Breast epithelium (tissue), 4 donors: ENCODE measurements at places on chromosomes 16 and 17.

- no peak for DNase-seq
Measured at GRCh38 chr17:60888812-60889709, 211.4 kb downstream of the BCAS3 start.

DNA sequence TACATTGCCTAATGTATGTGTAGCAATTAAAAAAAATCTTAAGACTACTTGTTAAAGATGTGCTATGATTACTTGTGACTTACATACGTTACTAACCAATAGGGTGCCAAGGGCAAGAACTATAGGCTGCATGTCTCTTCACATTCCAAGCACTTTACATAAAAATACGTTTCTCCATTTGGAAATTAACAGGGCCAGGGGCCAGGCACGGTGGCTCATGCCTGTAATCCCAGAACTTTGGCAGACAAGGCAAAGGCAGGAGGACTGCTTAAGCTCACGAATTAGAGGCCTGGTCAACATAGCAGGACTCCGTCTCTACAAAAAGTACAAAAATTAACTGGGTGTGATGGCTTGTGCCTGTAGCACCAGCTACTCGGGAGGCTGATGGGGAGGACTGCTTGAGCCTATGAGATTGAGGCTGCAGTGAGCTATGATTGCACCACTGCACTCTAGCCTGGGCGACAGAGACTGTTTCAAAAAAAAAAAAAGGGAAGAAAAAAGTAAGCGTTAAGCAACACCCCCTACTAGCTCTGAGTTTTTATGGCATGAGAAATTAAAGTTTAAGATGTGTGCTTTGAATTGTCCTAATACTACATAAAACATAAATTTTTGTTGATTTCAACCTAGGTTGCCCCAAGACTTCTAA is 12.3 kb downstream of the PSMD12 start:
- no peak for DNase-seq

- no peak for DNase-seq
Measured at GRCh38 chr17:66331038-66331816, 28.8 kb downstream of the PRKCA start.

DNA sequence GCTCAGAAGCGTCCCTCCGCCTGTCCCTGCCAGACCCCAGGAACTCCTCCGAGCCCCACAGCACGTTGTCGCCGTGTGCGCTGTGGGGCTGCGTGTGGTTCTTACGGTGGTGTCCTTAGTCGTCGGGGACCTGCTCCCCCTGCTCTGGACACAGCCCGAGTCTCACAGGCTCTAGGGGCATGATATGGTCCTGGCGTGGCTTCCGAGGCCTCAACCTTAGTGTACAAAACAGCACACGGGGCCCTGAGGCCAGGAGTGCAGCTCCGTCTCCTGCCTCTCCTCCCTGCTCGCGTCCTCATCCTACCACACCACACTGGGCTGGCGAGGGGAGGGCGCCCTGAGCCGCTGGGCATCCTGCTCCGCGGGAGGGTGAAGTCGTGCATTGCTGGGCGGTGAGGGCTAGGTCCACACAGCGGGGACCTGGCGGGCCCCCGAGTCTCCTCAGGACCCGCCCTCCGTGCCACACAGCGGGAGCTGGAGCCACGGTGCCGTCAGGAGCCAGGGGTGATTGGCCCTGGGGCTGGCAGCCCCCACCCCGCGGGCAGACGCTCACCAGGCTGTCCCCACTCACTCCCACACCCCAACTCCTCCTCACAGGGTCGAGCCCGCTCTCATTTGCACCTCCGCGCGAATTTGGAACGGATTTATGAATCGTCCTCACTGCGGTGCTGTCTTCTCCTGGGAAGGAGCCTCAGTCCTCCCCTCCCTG is 1.2 kb upstream of the MAFG start:
- DNase-seq: no peak

GRCh38 chr16:67397036-67397801 is 3.9 kb upstream of the TPPP3 start:
- no peak for DNase-seq

GRCh38 chr17:73343739-73344454 is 32.1 kb upstream of the CDC42EP4 start:
- no peak for DNase-seq

GRCh38 chr16:67934306-67935100 is 2.1 kb downstream of the PSMB10 start:
- no peak for DNase-seq

DNA sequence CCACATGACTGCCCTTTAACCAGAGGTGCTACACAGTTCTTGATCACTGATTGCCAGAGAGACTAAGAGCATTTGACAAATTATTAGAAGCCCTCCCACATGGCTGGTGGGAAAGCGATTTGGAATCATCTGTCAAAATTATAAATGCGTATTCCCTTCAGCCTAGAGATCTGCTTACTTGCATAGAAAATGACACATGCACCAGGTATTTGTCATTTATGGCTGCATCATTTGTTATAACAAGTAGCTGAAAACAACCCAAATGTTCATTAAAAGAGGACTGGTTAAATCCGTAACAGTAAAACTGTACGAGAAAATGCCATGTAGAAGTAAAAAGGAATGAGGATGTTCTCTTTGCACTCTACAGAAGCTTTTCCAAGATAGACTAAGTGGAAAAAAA is 21.4 kb downstream of the BCO1 start:
- DNase-seq: no peak

DNA sequence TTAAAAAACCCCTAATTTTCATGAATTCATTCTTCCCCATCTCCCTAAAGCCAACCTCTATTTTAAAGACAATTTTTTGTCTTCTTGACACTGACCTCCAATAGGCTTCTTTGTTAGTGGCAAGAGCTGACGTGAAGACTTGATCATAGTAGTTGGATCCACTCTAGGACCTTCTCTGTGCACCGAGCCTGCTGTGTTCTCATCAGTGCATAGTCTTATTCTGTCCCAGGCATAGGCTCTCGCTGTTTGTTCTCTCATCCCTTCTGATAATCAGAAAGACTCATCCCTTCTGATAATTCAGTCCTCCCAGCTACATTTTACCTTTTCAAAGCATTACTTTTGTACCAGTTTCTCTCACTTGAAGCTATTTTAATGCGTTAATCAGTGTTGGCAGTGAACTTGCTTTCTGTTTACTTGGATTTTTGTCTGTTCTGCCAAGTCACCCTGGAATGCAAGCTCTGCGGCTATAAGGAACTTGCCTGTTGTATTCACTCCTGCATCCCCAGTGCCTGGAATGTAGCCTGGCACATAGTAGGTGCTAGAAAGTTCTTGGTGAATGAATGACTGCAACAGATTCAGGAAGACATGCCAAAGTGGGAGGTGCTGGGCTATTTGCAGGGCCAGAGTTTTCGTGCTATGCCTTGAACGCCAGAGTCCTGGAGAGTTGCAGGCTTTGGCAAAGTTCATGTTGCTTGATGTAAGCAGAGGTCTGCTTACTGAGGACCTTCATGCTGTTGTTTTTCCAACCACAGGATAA is 147.6 kb upstream of the MPHOSPH6 start:
- DNase-seq: no peak

DNA sequence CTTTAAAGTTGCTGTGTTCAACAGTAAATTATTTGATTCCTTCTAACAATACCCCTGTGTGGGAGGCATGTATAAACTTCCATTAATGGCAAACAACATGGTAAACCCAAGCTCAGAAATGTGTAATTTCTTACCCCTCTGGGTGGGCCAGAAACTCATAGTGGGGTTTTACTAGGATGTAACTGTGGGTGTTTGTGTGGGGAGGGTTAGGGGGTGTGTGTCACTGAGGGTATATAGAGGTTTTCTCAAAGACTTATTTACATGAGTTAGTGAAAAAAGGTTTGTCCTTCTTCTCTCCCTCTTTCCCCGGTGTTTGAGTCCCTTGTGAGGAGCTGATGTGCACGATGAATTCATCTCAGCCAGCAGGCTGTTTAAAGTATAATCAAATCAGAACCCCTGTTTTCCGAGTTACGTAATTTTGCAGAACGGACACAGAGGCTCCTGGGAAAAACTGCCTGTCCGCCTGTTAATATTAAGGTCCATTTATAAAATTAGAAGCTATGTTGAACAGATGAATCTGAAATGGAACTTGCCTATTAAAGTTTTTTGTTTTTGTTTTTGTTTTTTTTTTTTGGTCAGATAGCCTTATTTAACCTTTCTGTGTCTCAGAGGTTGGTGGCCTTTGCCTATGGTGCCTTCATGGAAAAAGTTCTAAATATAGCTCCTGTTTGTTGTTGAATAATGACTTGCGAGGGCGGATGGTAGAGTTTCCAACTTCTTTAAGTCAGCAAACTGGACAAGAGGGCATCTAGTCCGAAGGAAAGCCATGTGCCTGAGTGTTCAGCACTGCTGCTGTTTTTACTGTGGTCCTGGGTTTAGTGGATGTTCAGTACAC is 73.3 kb downstream of the MSI2 start:
- no peak for DNase-seq

- DNase-seq: no peak
Measured at GRCh38 chr17:80720610-80721577, 176.3 kb downstream of the RPTOR start.

DNA sequence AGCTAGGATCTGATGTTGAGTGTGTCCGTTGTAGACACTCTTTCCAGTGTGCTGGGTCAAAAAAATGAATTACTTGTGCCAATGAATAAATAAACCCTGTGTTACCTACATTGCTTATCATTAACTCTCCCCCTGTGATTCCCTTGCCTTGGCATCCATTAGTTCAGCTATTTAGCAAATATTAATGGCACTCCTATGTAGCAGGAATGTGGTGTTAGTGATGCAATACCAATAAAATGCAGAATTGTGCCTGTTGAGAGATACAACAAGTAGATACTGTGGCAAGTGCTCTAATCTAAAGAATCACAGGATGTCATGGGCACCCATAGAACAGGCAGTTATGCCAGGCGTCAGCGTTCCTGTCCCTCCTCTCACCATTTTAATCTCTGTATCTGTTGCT is 343.2 kb downstream of the PMP22 start:
- no peak for DNase-seq

DNA sequence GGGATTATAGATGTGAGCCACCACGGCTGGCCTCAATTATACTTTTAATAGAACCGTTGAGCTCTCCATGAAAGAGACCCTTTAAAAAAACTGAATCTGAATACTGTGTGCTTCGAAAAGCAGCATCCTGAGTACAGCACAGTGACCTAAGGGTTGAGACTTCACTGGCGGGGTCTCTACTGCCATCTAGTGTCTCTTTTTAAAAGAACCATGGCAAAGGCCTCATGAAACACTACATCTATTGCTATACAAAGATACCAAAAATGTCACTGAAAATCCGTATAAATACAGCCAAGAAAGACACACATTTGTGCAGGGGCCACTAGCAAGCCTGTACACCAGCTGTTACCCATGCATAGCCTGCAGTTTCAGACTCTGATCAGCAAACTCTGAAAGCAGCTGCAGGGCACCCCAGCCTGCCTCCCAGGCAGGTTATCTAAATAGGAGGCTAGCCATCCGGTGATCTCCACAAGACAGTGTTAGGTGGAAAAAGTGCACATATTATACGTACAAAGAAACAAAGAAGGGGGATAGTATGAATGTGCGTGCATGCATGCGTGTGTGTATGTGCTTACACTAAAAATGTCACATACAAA is 35.3 kb downstream of the NPLOC4 start:
- DNase-seq: no peak

GRCh38 chr16:52545898-52546266 is 1.1 kb downstream of the TOX3 start:
- no peak for DNase-seq

DNA sequence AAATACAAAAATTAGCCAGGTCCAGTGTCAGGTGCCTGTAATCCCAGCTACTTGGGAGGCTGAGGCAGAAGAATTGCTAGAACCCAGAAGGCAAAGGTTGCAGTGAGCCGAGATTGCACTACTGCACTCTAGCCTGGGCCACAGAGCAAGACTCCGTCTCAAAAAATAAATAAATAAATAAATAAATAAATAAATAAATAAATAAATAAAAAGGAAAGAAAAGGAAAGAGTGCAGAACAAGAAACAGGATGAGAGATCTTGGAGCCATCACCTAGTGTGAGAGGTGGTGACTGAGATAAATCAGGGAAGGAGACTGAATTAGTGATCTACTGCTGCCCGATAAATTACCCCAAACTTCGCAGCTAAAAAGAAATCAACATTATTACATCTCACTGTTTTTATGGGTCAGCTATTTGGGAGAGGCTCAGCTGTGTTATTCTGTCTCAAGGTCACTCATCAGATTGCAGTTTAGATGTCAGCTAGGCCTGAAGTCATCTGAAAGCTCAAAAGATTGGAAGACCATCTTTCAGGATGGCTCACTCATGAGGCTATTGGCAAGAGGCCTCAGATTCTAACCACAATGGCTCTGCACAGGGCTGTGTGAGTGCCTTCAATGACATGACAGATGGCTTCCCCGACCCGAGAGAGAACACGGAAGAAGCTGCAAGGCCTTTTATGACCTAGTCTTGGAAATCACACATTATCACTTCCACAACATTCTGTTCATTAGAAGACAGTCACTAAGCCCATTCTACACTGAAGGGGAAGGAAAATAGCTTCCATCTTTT is 66.4 kb downstream of the CMC2 start:
- DNase-seq: no peak

DNA sequence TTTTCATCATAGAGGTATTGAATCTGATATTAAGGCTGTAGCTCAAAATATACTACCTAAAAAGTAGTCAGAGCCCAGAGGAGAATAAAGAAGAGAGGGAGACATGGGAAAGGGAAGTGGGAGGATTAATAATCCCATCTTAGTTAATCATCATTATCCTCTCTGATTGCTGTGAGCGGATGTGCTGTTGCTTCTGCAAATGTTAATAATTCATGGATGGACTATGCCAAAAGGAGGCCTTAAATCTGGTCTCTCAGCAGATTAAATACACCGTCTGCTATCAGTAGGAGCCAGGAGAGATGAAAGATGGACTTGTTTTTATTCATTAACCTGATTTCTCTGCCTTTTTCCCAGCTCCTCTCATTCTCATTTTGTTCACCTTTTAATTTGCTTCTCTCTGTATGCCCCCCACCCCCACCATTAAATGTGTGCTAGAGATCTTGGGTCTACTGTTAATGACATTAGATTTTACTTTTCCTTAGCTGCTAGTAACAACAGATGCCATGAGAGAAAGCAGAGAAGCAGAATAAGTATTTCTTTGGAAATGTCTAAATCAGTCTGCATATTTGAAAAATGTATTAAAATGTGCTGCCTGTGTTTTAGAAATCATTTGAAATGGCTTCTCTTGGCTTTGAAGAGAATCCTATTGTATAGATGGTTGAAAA is 44.2 kb downstream of the NUP93 start:
- DNase-seq: no peak

DNA sequence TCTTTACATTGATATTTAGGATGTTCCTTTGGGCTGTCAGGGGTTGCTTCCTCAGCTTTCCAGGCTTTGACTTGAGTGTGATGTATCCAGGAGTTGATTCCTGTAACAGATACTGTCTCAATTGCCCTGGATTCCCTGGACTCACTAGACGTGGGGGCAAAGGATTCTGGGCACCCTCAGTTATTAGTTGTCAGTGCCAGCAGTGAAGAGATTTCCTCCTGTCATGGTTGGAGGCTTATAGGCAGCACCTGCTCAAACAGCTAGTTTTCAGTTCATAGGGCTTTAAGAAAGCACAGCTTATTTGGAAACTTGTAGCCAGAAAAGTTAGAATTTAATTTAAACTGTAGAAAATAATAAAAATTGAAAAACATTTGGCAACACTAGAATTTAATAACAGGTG is 9.5 kb upstream of the B4GALNT2 start:
- no peak for DNase-seq
